ENCODE measurements at places on chromosomes 5 and 9. TPM values are rescaled to one million over a fixed set of nuclear protein-coding genes. Genes with fewer than 3 reads are reported as not detected.

C9orf50 gene
- not detected for total RNA-seq

SLC6A3 gene
- total RNA-seq = not detected

PPP3R2 gene
- total RNA-seq = not detected

MTMR12 gene
- total RNA-seq = 29.6 TPM

EGR1 gene
- total RNA-seq = 21.6 TPM

PLPP6 gene
- 9.6 TPM for total RNA-seq

GRCh38 chr5:127428748-127429147 lies 88.7 kb upstream of the PRRC1 start:
- no peak overlapping the region for H3K27ac ChIP-seq
- no peak for DNase-seq
- no peak overlapping the region for H3K4me3 ChIP-seq
- no peaks in the 10 kb centered on the region for H3K36me3 ChIP-seq
- H3K4me1 ChIP-seq = no peaks in the 10 kb centered on the region

- H3K4me3 ChIP-seq = no peak overlapping the region
- no peaks in the 10 kb centered on the region for H3K27me3 ChIP-seq
- no peak for DNase-seq
- no peaks in the 10 kb centered on the region for H3K4me1 ChIP-seq
- no peak overlapping the region for H3K27ac ChIP-seq
Observed at GRCh38 chr9:111783857-111784256, 10.9 kb downstream of the SHOC1 start.

DNA sequence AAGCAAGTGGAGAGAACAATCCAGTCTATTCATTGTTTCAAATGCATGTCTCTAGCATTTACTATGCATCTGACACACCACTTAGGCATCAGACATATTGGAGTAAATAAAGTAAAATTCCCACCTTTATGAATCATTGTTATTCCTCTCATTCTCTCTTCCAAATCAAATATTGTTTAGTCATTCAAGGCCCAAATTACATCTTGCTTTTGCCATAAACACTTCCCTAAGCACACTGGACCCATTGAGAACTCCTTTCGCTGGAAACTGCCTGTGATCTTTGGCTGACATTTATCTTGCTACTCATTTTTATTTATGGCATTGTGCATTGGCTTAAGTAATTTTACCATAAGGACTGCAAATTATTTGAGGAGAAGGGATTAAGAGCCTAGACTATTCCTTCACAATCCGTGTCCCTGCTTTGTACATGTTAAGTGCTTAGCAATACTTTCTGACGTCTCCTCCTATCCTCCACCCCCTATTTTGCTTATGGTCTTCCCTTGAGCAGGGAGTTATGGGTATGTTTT lies 7.4 kb downstream of the C5orf46 start:
- no peak overlapping the region for H3K4me3 ChIP-seq
- no peak for DNase-seq
- no peaks in the 10 kb centered on the region for H3K27me3 ChIP-seq
- H3K4me1 ChIP-seq = no peaks in the 10 kb centered on the region

DNA sequence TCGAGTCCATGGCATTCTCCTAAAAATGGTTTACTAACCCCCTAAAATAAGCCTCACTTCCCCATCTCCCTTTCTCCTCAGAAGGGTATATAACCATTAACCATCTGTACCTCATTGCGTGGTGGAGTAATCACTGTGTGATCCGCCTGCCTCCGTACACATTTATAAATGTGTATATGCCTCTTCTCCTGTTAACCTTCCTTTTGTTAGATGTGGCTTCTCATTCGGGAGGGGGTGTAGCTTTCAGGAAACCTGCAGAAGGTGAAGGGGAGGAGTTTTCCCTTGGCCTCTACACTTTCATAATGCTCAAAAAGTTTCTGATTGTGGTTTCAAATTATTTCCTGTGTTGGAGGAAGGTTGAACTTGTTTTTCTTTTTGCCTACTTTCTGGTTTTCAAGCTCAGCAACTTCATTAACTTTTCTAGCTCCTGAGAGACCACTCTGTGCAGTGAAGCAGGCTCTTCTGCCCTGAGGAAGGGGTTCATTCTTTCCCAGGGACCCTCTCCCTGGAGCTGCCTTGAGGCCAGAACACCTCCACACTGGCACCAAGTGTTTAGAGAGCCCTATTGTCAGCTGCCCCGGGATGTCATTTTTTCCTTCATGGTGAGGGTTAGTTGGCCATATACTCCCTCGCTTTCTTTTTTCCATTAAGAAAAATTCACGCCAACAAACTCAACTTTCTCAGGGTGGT lies 46.9 kb downstream of the RASGRF2 start:
- no peaks in the 10 kb centered on the region for H3K27me3 ChIP-seq
- peaks cover 5% of the 10 kb centered on the region for H3K36me3 ChIP-seq
- peak overlapping the region; percentile 66 for H3K4me3 ChIP-seq
- H3K27ac ChIP-seq = peak overlapping the region; percentile 83
- DNase-seq = peak; percentile 36
- peaks cover 34% of the 10 kb centered on the region for H3K4me1 ChIP-seq

- DNase-seq = no peak
- H3K27ac ChIP-seq = no peak overlapping the region
- no peaks in the 10 kb centered on the region for H3K36me3 ChIP-seq
- no peaks in the 10 kb centered on the region for H3K4me1 ChIP-seq
- H3K27me3 ChIP-seq = peaks cover 5% of the 10 kb centered on the region
- no peak overlapping the region for H3K4me3 ChIP-seq
Observed at GRCh38 chr5:102581011-102581410, 82.2 kb upstream of the SLCO6A1 start.

DNA sequence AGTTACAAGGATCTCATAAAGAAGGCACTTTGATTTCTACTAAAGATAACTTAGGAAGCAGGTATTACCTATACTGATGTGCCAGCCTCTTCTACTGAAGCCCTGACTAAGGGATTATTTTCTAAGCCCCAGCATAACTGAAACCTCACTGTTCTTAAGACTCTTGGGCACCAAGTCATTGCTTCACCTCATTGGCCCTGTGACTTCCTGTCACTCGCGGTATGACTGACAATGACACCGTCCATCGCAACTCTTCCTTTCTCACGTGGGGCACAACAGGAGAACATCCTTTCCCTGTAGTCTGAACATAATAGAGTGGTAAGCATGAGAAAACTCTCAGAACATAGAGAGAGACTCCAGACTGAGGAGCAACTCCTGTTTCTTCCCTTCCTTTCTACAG lies 6.4 kb downstream of the OR2V2 start:
- peaks cover 16% of the 10 kb centered on the region for H3K27me3 ChIP-seq
- no peak overlapping the region for H3K4me3 ChIP-seq
- DNase-seq = no peak

Measured in activated CD4-positive, alpha-beta memory T cell treated with anti-CD3 and anti-CD28 coated beads, Interleukin-2, amount 10 ng/mL, durations not matched to agents 7 days and 5 days (primary cell).